ENCODE measurements at places on chromosomes 1 and 21.
A peak's percentile ranks its signal among the peaks of the same experiment; 100 is the strongest.

DNA sequence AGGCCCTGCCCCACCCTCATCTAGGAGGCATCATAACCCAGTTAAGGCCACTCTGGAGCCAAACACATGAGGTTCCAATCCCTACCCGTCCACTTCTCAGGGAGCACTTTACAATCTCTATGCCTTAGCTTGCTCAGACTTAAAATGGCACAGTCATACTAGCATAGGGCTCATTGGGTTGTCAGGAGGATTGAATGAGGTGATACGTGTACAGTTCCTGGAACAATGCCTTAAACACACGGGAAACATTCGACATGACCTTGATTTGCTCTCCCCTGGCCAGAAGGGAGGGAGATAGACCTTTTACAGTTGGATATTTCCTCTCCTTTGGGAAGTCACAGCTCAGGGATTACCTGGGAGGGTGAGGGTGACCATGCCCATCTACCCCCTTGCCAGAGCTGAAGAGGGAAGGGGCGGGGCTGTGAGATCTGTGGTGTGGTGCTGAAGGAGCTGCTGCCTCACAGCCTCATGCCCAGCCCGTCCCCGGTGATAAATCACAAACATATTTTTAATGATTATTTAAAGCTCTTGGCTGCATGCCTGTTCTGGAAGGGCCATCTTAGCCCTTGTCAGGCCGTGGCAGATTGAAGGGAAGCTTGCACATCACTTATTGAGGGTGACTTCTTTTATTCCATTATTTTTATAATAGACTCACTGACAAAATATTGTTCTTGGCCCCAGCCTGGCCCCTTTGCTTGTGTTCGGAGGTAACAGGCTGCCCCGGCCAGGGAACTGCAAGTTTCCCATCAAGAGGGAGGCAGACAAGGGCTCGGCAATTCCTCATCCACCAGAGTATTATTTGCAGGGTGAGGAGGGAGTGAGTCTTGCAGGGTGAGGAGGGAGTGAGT lies 83.4 kb downstream of the FOXD2 start:
- H3K36me3 ChIP-seq, result peaks cover 4% of the 10 kb centered on the region
- DNase-seq, result no peak
- no peak overlapping the region for H3K27ac ChIP-seq
- H3K4me1 ChIP-seq, result no peaks in the 10 kb centered on the region
- peaks cover 6% of the 10 kb centered on the region for H3K27me3 ChIP-seq

GRCh38 chr1:152411134-152411533 lies 2.9 kb downstream of the CRNN start:
- H3K27ac ChIP-seq, result peak overlapping the region; percentile 57
- no peaks in the 10 kb centered on the region for H3K36me3 ChIP-seq
- peak; percentile 28 for DNase-seq
- peaks cover 19% of the 10 kb centered on the region for H3K4me1 ChIP-seq
- H3K4me3 ChIP-seq, result no peak overlapping the region
- peaks cover 5% of the 10 kb centered on the region for H3K27me3 ChIP-seq

GRCh38 chr1:15212216-15212953 lies 34.6 kb upstream of the FHAD1 start:
- peaks cover 1% of the 10 kb centered on the region for H3K27me3 ChIP-seq
- no peak overlapping the region for H3K27ac ChIP-seq
- peaks cover 16% of the 10 kb centered on the region for H3K4me1 ChIP-seq
- no peak for DNase-seq
- H3K36me3 ChIP-seq, result peaks cover 3% of the 10 kb centered on the region

- H3K4me1 ChIP-seq, result peaks cover 22% of the 10 kb centered on the region
- DNase-seq, result no peak
- peaks cover 5% of the 10 kb centered on the region for H3K27me3 ChIP-seq
- H3K4me3 ChIP-seq, result peak overlapping the region; percentile 98
- no peaks in the 10 kb centered on the region for H3K36me3 ChIP-seq
- H3K27ac ChIP-seq, result no peak overlapping the region
Measured at GRCh38 chr1:27153549-27153886, 1.4 kb downstream of the SLC9A1 start.

DNA sequence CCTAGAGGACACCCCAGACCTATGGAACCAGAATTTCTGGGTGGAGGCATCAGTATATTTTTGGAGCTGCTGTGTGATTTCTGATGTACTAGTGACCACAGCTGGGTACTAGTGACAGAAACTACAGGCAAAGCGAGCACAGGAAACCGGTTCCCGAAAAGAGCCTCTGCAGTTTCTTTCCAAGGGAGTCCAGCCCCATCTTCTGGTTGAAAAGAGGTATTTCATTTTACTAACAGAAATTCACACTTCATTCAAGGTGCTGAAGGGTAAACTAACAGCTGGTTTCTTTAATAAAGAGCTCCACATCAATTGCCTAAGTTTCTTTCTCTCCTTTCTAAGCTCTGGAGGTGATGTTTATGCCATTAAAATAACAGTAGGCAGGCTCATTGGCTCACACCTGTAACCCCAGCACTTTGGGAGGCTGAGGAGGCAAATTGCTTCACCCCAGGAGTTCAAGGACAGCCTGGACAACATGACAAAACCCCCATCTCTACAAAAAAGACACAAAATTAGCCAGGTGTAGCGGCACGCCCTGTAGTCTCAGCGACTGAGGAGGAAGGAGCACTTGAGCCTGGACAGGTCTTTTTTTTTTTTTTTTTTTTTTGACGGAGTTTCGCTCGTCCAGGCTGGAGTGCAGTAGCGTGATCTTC lies 22.0 kb downstream of the THAP3 start:
- no peak overlapping the region for H3K27ac ChIP-seq
- DNase-seq, result no peak
- H3K4me1 ChIP-seq, result peaks cover 9% of the 10 kb centered on the region
- peaks cover 7% of the 10 kb centered on the region for H3K27me3 ChIP-seq
- H3K4me3 ChIP-seq, result no peak overlapping the region

GRCh38 chr1:8661185-8662110 lies 156.0 kb downstream of the RERE start:
- no peak for DNase-seq
- H3K36me3 ChIP-seq, result no peaks in the 10 kb centered on the region
- H3K4me3 ChIP-seq, result no peak overlapping the region
- H3K4me1 ChIP-seq, result peaks cover 4% of the 10 kb centered on the region

DNA sequence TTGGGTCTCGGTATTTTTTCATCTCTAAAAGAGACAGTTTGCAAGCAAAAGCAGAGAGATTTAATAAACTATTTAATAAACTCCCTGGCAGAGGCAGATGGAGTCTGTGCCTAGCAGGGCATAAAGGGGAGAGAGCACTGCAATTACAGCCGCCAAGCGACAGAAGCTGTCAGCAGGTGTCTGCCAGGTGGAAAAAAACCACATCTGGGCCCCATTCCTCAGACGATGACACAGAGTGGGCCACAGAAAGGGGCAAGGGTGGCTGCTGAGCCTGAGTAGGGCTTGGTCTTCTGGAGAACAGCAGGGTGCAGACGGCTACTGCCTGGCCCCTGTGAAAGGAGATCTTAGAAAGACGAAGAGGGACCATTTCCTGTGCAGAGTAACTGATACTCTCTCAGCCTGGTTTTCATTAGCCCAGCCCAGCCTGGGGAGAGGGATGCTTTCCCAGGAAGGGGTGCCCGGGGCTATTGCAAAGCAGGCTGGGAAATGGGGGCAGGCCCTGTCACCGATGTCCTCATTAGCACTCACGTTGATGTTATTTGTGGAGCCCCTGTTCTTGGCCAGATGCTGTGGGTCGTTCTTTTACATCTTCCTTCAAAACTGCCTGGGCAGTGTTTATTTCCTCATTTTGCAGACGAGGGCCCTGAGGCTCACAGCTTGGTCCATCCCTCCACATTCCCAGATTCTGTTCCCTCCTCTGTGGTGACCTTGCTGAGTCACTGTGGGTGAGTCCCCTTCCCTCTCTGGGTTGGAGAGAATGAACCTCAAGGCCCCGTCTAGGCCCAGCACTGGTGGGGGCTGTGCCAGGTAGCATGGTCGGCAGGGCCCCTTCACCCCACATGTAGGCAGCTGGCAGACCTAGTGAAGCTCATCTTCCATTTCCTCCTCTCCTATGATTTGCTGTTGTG lies 472.7 kb downstream of the PTPRU start:
- H3K4me1 ChIP-seq, result peaks cover 44% of the 10 kb centered on the region
- peaks cover 4% of the 10 kb centered on the region for H3K36me3 ChIP-seq
- peak overlapping the region; percentile 98 for H3K27ac ChIP-seq
- peaks cover 11% of the 10 kb centered on the region for H3K27me3 ChIP-seq
- peak overlapping the region; percentile 63 for H3K4me3 ChIP-seq
- DNase-seq, result no peak

DNA sequence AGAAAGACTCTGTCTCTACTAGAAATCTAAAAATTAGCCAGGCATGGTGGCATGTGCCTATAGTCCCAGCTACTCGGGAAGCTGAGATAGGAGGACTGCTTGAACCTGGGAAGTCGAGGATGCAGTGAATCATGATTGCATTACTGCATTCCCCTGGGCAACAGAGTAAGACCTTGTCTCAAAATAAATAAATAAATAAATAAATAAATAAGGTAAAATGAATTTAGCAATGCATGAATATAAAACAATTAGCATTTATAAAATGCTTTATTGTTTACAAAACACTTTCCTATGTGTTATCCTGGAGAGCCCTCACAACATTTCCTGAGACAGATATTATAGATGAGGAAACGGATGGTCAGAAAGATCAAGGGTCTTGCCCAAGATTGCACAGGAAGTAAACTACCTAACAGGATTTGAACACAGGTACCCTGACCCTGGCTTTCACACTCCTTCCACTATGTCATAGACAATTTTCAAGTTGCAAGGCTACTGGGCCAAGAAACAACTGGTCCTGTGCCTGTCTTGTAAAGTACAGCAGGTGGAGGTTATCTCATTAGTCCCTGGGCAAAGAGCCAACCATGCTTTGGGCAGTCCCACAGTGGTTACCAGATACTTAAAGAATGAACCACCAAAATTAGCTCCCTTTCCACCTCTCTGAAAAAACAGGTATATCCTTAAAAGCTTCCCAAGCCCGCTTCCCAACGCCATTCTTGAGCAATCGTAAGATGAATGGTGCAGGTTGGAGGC lies 15.4 kb upstream of the VSIG8 start:
- no peaks in the 10 kb centered on the region for H3K36me3 ChIP-seq
- H3K4me1 ChIP-seq, result peaks cover 3% of the 10 kb centered on the region
- no peak overlapping the region for H3K27ac ChIP-seq
- H3K27me3 ChIP-seq, result peaks cover 5% of the 10 kb centered on the region
- DNase-seq, result no peak

GRCh38 chr1:59179673-59180072 lies 117.2 kb upstream of the FGGY start:
- DNase-seq, result no peak
- H3K4me3 ChIP-seq, result no peak overlapping the region
- no peaks in the 10 kb centered on the region for H3K4me1 ChIP-seq
- H3K36me3 ChIP-seq, result peaks cover 11% of the 10 kb centered on the region

- H3K4me3 ChIP-seq, result no peak overlapping the region
- no peaks in the 10 kb centered on the region for H3K36me3 ChIP-seq
- no peak overlapping the region for H3K27ac ChIP-seq
- no peak for DNase-seq
Measured at GRCh38 chr1:38547321-38547720, 312.3 kb downstream of the RRAGC start.

DNA sequence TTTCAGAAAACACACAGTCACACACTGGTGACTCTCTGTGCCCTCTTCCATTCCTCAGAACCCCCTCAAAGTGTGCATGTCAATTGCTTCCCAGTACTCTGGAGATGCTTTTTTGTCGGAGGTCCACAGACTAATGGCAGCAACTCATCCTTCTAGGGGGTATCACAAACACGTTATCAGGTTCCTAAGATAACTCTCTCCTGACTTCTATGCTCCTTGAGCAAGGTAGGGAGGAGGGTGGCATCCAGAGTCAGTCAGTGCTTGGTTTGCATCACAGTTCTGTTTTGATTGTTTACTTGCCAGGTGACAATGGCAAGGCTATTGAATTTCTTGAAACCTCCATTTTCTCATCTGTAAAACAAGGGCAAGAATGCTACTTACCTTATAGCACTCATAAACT lies 39.4 kb upstream of the DYNLT5 start:
- no peak for DNase-seq
- H3K4me1 ChIP-seq, result peaks cover 18% of the 10 kb centered on the region
- peak overlapping the region; percentile 17 for H3K27ac ChIP-seq
- no peaks in the 10 kb centered on the region for H3K36me3 ChIP-seq

DNA sequence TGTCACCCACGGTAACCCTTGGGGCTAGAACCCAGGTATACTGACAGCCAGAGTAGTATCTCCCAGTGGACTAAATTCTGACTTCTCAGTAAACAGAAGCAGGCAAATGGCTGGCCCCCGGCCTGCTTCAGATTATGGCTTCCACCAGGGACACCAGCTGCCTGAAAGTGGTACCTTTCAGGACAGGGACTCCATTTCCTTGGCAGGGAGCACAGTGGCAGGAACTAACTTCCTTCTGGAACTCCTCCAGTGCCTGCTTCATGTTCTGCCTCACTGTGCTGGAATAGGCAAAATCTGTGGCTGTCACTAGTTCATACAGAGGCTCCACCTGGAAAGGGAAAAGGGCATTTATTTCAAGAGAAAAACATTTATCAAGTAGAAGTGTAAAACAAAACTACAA lies 32.7 kb downstream of the C8B start:
- H3K36me3 ChIP-seq, result peaks cover 15% of the 10 kb centered on the region
- no peak for DNase-seq
- no peak overlapping the region for H3K4me3 ChIP-seq
- H3K27ac ChIP-seq, result no peak overlapping the region

DNA sequence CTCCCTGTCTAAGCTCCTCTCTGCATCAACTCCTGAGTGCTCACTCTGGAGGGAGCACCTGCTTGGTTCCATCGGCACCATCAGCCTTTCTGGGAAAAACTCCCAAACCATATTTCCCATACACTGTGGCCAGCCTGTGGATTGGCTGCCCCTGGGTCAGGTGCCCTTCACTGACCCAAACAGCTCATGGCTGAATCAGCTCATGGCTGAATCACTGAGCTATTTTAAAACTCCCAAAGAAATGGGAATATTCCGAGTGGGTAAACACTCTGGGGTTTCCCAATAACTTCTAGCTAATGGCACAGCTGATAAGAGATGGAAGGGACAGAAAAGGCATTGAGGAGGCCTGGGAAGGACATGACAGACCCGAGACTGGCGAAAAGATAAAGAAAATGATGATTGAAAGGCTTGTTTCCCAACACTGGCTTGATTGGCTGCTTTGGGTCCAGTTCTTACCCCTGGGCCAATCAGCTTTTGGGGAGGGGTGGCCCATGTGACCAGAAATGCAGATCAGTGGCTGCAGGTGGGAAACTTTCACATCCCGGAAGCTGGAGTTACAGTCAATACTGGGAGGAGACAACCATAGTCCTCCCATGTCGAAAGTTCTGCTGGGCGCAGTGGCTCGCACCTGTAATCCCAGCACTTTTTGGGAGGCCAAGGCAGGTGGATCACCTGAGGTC lies 37.3 kb upstream of the KAZN start:
- no peak overlapping the region for H3K27ac ChIP-seq
- peaks cover 3% of the 10 kb centered on the region for H3K27me3 ChIP-seq
- DNase-seq, result no peak
- no peak overlapping the region for H3K4me3 ChIP-seq

GRCh38 chr1:198153103-198153502 lies 3.7 kb upstream of the NEK7 start:
- H3K4me3 ChIP-seq, result no peak overlapping the region
- no peak for DNase-seq
- H3K27me3 ChIP-seq, result no peaks in the 10 kb centered on the region
- no peaks in the 10 kb centered on the region for H3K36me3 ChIP-seq
